Nucleus accumbens (tissue), 56 donors: ENCODE measurements at places on chromosomes 3 and 15.
A peak's percentile ranks its signal among the peaks of the same experiment; 100 is the strongest.

DNA sequence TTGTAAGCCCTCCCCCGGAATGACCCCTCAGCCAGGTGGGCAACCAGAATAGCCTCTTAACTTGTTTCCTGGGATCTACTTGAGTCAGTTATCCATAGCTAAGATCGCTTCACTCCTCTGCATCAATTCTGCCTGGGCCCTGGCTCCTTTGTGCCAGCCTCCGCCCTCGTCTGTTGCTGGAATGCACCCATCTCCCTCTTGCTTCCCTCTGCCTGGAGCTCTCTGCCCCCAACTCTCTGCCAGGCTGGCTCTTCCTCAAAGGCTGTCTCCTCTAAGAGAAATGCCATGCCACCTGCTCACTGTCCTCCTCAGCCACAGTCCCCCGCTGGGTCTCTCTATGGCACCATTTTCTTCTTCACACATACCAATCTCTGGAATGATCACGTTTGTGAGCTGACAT, 240.8 kb downstream of the ADAMTS17 start:
- no peak for DNase-seq

GRCh38 chr15:87764461-87765240, 491.9 kb downstream of the NTRK3 start:
- no peak for DNase-seq

DNA sequence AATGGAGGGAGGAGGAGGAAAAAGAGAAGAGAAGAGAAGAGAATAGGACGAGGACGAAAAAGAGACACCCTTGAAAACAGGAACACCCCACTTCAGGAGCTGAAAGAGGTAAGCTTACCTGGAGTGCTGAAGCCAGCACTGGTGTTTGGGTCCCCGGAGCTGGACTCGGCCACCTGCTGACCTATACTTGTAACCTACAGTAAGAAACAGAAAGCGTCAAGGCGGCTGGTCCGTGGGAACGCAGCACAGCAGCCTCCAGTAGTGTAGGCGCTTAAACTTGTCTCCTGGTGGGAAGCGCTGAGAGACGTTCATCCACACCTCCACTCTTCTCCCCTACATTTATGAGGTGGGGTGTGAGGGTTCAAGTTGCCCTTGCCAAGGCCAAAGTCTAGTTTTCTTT, 141.0 kb downstream of the NSMCE3 start:
- no peak for DNase-seq

DNA sequence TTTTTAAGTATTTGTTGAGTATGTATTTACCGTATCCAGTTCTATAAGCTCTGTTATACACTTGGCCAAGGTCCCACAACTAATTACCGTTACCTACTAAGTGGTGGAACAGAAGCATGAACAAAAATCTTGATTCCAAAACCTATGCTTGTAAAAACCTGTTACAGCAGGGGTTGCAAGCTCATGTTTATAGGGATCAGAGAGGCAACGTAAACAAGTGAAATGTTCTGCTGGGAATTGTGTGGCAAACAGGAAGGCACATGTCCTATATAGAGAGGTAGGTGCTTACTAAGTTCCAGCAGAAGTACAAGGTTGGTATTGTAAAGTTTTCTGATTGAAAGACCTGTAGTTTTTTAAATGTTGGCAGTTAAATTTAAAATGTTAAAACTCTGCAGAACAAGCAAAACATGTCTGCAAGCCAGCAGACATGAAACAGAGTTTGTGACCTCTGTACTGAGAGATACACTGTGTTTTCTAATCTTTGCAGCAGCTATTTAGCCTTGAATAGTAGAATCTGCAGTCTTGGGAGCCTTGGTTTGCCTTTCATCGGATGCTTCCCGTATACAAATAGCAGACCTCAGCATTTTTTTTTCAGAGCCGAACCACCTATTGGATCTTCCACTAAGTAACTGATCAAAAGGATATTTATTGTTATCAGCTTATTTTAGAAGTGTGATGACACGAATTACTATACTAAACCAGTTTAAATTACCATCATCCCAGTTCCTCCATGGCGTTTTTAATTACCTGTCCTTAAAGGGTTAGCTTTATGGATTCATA, 11.4 kb downstream of the IREB2 start:
- DNase-seq = no peak

DNA sequence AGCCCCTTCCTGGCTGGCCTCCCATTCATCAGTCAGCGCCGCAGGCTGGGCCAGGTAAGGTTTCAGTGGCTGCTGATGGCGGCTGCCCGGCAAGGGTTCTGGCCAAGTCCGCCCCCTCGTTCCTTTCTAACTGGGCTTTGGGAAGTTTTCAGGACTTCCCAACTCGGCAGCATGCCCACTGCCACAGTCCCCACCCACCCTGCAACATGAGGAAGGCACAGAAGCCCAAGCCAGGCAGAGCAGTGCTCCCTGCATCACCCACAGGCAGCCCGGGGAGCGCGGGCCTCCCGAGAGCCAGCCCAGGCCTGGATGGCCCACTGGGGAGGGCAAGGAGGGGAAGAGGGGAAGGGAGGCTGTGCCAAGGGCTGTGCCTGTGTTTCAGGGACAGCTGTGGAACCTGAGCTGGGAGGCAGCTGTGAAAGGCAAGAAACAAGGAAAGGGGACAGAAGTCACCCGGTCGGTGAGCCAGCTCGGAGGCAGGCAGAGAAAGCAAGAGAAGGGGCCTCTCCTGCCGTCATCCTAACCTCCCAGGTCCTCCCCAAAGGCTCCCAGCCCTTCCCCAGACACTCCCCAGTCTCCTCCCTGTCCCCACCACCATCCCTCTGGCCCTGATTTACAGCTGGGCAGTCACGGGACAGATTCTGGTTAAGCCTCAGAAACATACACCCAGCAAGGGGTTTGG, 73.9 kb downstream of the CPN2 start:
- DNase-seq = peak; percentile 43

- no peak for DNase-seq
Observed at GRCh38 chr3:139217633-139218032, 126.2 kb upstream of the MRPS22 start.

- DNase-seq = no peak
Observed at GRCh38 chr15:49621887-49622286, 1.0 kb downstream of the DTWD1 start.

GRCh38 chr15:70633103-70633831, 130.1 kb downstream of the UACA start:
- DNase-seq = no peak

DNA sequence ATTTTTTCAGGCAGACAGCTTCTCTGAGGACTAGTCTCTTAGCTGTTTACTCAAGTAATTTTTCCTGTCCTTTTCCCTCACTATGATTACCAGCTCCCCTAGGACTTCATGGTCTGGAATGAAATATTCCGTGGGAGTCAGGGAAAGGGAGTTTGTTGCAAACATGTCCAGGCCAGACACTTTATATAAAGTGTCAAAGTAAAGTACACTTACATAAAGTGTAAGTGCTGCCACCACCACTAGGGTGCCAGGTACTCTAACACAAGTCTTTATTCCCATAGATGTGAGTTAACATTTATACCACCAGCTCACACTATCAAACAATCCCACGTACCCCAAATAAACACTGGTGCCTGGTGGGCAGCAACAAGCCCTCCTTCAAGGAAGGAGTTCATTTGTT, 179.8 kb downstream of the SNRPN start:
- DNase-seq = no peak

DNA sequence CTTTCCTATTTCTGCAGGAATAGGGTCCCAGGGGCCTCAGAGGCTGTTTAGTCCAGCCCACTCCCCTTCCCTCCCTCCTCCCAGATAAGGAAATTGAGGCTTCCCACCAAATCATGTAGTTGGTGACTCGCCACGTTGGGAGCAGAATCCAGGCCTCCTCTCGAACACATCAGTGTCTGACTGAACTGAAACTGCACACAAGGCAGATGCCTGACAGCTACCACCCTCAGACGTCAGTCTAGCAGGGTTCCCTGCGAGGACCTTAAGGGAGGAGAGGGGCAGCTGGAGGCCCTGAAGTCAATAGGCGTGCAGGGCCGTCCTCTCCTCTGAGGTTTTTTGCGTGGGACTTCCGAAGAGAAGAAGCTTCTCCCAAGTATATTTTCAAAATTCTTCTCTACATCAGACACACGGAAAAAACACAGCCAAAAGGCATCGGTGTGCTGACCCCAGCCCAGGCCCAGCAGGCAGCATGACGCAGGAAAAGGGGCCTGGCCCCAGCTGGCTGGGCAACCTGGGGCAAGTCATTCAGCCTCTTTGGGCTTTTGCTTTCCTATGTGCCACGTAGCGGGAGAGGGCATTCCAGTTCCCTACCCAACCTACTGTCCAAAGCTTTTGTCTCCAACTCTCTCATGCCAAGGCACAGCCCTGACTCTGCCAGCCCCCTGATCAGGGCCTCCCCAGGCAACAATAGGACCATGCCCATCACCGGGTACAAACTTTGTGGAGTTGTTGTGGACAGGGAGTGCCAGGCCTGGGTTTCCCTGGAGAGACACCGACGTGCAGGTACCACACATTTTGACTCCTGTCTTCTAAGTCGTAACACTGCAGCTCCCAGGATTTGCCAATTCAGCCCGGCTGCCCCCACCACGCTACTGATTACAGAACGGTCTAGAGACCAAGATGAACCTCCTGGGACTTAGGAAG, 283.1 kb downstream of the XXYLT1 start:
- DNase-seq = no peak

- DNase-seq = peak; percentile 80
Observed at GRCh38 chr3:52277972-52278509, 408 bp downstream of the WDR82 start.

- DNase-seq = no peak
Observed at GRCh38 chr15:70412794-70413193, 315.1 kb upstream of the TLE3 start.

GRCh38 chr3:88025001-88025552, 33.7 kb downstream of the CGGBP1 start:
- DNase-seq = no peak

GRCh38 chr3:29356062-29356461, 75.2 kb downstream of the RBMS3 start:
- no peak for DNase-seq

- no peak for DNase-seq
Observed at GRCh38 chr3:171056528-171056927, 30.0 kb upstream of the SLC2A2 start.

GRCh38 chr3:13792512-13793371, 87.1 kb downstream of the WNT7A start:
- no peak for DNase-seq

GRCh38 chr15:57704441-57704840, 2.1 kb upstream of the POLR2M start:
- no peak for DNase-seq

- no peak for DNase-seq
Observed at GRCh38 chr15:68113273-68113672, 59.2 kb downstream of the PIAS1 start.

GRCh38 chr3:51940648-51941462, 849 bp downstream of the RRP9 start:
- no peak for DNase-seq

GRCh38 chr3:174202561-174202960, 656.6 kb upstream of the NAALADL2 start:
- DNase-seq = no peak

DNA sequence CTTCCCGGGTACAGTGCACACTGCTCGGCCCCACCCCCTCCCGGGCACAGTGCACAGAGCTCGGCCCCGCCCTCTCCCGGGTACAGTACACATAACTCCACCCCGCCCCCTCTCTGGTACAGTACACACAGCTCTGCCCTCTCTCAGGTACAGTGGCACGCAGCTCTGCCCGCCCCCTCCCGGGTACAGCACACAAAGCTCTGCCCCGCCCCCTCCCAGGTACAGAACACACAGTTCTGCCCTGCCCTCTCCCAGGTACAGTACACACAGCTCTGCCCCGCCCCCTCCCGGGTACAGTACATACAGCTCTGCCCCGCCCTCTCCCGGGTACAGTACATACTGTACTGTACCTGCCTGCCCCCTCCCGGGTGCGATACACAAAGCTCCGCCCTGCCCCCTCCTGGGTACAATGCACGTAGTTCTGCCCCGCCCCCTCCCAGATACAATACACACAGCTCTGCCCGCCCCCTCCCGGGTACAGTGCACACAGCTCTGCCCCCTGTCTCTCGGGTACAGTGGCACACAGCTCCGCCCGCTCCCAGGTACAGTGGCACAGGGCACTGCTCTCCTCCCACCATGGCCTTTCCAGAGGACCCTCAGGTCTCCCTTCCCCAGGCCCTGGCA, 16.4 kb upstream of the PRR20G start:
- DNase-seq = no peak

GRCh38 chr3:195032955-195033354, 238.0 kb downstream of the XXYLT1 start:
- no peak for DNase-seq

DNA sequence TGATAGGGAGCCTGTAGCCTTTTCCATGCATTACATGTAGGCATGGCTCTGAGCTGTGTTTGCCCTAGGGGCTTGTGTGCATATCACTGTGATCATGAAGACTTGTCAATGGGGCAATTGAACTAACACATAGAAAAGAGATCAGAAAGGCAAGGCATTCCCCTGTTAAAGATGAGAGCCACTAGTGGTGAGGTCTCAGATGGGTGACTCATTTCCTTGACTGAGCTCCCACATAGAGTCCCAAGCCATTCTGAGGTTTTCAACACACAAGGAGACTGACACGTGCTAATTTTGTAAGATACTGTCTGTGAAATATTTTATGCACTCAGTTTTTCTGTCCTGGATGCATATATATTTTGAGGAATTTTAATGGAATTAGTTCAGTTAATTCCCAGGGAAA, 53.8 kb downstream of the SAMMSON start:
- no peak for DNase-seq

GRCh38 chr15:59632714-59633113, 21.1 kb downstream of the GCNT3 start:
- no peak for DNase-seq

DNA sequence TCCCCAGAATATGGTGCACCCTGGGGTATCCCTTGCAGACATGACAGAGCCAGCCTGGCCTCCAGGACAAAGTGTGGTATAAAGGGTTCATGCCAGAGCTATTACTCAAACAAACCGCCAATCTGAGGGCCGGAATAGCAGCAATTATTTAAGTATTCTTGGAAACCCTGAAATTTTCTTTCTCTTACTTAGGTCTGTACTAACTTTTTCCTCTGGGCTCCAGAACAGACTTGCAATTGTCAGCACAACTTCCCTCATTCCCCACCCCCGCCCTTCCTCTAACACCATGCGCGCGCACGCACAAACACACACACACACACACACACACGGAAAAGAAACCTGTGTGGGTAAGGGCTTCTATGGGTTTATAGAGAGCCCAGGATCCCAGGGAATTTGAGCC, 56.3 kb downstream of the ISG20 start:
- DNase-seq = no peak

- DNase-seq = no peak
Observed at GRCh38 chr15:46408312-46408711, 773.5 kb downstream of the SQOR start.

- no peak for DNase-seq
Observed at GRCh38 chr3:121768452-121768851, 18.9 kb upstream of the GOLGB1 start.

DNA sequence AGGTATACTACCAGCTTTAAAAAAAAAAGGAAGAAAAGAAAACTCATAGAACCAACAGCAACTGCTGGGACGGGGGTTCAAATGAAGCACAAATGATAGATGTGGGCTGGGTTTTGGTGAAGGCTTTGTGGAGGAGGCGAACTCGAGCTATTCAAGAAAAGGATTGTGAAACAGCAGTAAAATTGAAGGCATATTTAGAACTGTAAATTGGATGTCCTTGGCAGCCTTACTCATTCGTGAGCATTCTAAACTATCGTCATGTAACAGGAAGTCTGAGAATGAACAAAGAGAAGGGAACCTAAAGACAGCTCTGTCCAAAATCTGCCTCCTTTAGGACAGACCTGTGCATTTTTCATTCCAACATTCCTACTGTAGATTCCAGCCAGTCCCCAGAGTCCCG, 97.8 kb downstream of the LARS2 start:
- DNase-seq = no peak
